Activated naive CD4-positive, alpha-beta T cell (primary cell): ENCODE measurements at places on chromosomes 2 and 18.

DNA sequence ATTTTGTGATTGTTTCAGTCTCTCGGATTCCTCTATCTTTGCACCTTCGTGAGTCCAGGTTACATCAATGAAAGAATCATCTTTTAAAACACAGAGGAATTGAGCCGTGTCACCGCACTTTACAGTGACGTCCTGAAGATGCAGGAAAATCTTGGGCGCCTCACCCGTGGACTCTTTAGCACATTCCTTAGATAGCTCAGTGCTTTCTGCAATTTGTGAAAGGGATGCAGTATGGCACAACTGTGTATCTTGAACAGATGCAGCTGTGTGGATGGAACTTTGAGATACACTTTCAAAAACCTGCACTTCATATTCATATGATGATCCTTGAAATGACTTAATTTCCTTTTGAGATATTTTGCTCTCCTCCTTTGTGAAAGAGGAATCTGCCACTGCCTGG, 50.9 kb downstream of the TTN start:
- DNase-seq = no peak

- DNase-seq = no peak
These were observed 83.4 kb downstream of the ZFP36L2 start for GRCh38 chr2:43142921-43143438.

- no peak for DNase-seq
These were observed 120.0 kb upstream of the FSIP2 start for GRCh38 chr2:185618625-185619024.

DNA sequence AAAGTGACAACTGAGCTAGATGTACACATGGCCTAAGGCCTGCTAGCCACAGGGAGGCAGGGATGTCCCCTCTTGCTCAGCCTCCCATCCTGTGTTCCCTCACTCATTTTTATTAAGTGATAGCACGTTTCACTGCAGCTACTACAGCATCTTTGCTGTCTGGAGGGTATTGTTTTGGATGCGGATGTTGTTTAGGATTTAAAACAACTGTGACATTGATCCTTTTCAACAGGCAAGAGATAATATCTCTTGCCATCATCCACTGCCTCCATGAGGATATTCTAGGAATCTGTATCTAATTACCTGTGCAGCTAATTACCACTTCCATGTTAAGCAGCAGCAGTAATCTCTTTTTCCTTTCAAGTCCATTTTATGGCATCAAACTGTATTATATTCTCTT, 345.4 kb downstream of the PARD3B start:
- DNase-seq = no peak

DNA sequence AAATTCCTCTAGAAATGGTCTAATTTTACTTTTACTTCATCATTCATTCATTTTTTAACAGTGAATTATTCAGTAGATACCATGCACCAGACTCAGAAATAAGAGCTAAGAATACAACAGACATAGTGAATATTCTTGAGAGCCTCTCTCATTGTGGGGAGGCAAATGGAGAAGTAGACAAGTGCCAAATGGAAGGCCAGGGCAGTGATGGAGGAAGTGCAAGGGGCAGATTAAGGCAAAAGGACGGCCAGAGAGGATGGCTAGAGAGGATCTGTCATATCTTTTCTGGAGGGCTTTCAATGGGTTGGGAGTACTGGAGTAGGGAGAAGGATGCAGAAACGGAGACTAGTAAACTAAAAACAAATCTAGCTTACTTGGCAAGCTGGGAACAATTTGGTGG, 19.0 kb upstream of the RMDN2 start:
- no peak for DNase-seq

DNA sequence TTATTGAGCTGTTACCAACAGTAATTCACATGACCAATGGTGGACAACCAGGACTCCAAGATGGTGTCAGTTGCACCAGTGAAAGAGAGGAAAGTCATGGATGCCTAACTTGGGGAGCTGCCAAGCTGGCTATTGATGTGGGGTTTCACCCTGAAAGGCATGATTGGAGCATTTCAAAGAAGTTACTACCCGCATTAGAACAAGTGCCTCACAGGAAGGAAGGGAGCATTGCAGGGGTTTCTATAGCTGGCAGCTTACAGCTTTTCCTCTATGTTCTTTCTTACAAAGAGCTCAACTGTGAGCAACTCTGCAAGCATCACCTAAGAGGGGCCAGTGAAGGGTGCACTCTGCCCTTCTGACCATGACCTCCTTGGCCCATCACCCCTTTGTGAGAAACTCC, 93.1 kb downstream of the TNFRSF11A start:
- no peak for DNase-seq

GRCh38 chr2:217664761-217665160, 338.0 kb downstream of the TNS1 start:
- no peak for DNase-seq

GRCh38 chr2:142596334-142597088, 281.0 kb upstream of the KYNU start:
- no peak for DNase-seq

DNA sequence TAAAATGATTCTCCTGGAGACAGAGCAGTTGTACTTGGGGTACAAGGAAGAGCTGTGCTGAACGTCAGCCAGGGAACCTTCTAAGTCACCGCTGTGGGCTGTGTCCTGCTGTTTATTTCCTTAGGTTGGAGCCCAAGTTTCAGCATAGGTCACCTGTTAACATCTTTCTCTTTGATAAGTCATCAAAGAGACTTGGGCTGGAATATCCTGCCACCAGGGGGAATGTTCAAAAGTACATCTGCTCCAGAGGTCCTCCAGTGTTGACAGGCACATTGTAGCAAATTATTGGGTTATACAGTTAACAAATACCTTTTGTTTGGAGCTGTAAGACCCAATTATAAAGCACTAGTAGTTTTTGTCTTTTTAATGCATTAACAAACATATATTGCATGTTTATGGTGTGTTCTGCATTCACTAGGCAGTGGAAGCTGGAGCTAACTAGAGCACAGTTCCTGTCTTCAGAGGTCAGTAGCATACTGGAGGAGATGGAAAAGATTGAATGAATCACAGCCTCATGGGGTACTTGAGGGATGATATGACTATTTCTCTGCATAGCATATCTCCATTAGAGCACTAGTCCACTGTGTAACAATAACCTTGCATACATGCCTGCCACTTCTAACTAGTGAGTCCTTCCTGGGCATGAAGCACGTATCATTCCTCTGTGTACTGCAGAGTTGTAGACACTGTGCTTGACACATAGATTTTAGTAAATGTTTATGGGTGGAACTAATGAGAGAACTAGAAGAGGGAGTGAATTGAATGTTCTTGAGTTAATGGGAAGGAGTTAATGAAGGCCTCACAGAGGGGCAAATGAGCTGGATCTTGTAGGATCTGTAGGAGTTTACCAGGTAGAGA, 182.1 kb downstream of the AGAP1 start:
- no peak for DNase-seq

- no peak for DNase-seq
These were observed 1.3 kb upstream of the FEV start for GRCh38 chr2:218986148-218986761.

DNA sequence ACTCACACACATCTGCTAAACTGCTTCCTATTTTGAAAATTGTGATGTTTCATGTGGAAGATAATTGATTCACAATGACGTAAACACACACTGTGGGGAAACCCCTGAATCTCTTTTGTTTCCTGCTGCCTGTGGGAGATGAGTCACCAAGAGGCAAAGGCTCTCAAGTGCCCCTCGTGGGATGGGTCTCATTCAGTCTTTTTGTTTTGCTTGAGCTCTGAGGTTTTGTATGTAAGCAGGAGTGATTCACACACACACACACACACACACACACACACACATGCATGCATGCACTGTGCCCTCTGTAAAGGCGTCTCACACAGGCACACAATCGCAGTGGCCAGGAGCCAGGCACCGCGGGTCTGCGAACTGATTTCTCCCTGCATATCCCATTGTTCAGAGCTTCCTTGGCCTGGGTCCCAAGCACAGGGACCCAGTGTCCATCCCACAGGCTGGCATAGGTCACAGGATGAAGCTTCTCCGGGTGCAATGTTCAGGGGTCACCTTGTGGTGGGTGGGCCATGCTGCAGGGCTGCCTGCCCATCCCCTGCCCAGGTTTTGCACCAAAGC, 12.1 kb upstream of the ARHGEF4 start:
- DNase-seq = no peak

GRCh38 chr2:42918041-42918440, 125.7 kb upstream of the HAAO start:
- no peak for DNase-seq

DNA sequence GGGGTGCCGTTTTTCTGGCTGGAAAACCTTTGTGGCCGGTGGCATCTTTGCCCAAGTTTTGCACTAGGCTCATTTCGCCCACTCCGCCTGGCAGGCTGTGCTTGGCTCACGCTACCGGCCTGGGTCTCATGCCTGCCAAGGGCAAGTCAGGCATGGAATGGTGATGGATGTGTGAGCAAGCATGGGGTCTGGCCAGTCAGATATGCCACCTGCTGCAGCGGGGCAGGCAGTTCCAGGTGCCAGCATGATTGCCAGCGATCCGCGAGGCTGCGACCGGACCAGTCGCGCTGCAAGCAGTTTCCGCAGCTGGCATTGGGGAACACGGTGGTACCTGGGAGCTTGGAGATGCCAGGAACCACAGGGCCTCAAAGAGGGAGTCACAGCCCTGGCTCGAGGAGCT, 40.6 kb downstream of the TAF1B start:
- DNase-seq = no peak

DNA sequence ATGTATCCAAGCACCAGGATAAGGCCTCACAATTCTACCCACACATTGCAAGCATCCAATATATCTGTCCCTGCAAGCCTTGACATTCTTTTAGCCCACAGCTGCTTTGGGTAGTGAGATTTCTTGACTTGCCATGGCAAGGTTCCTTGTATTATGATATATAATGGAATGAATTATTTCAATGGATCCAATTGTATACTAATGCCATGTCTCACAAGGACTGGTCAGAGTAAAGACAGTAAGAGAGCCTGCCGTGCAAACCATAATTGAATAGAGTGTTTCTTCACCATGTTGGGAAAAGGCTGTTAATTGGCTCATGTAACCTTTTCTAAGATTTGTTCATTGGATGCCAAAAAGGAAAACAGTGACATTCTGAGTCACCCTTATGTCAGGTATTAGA, 64.3 kb upstream of the RBBP8 start:
- no peak for DNase-seq

GRCh38 chr2:190486037-190486623, 48.4 kb downstream of the NEMP2 start:
- no peak for DNase-seq

- DNase-seq = no peak
These were observed 115.6 kb downstream of the IRS1 start for GRCh38 chr2:226683944-226684562.

- DNase-seq = no peak
These were observed 45.1 kb downstream of the TEX51 start for GRCh38 chr2:126943612-126944348.

- peak; percentile 42 for DNase-seq
These were observed 49.9 kb downstream of the DGKD start for GRCh38 chr2:233404222-233404621.

DNA sequence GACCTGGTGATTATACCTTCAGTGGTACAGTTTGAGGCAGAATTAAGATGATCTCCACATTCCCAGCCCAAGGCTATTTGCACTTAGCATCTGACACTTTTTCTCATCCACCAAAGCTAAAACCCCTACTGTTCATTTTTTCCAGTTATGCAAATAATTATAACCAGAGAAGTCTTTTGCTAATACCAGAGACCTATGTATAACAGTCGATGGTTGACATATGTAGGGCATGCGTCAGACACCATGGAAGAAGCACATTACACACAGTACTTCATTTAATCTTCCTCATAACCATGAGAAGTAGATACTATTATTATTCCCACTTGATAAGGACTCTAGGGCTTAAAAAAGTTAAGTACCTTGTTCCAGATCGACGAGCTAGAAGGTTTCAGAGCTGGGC, 36.5 kb downstream of the AP1S3 start:
- DNase-seq = no peak

DNA sequence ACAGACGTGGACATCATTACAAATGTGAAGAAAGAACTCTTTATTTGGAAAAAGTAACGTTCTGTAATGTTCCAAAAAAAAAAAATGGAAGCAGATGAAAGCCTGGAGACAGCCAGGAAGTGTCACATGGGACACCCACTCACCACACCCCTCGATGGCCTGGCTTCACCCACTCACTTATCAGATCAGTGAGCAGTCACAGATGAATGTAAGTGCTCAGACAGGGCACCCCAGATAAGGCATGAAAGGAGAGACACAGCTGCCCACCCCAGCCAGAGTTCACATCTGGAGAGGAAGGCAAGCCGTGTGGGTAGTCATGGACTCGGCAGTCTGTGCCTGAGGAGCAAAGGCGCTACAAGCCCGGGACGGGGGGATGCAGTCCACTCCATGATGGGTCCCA, 105.2 kb downstream of the SEPTIN10 start:
- no peak for DNase-seq

- DNase-seq = no peak
These were observed 187.5 kb downstream of the SCG2 start for GRCh38 chr2:223414646-223415045.

DNA sequence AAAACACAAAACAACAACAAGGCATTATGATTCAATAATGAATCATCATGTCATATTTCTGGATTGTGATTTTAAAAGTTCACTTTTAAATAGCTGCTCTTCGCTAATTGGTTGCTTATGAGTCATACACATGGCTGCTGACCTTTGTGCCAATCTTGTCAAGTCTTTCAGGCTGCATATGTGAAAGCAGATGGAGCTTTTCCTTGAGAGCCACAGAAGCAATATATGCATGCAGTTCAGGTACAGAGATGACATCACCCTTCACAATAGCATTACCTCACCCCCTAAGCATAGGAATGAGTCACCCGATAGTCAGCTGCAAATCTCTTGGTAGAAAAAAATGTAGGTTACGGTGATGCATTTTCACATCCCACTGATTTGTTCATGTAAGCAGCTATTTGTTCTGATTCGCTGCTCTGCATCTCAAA, 27.2 kb downstream of the EIF2AK3 start:
- DNase-seq = no peak

GRCh38 chr2:37037771-37038170, 46.4 kb downstream of the HEATR5B start:
- no peak for DNase-seq

DNA sequence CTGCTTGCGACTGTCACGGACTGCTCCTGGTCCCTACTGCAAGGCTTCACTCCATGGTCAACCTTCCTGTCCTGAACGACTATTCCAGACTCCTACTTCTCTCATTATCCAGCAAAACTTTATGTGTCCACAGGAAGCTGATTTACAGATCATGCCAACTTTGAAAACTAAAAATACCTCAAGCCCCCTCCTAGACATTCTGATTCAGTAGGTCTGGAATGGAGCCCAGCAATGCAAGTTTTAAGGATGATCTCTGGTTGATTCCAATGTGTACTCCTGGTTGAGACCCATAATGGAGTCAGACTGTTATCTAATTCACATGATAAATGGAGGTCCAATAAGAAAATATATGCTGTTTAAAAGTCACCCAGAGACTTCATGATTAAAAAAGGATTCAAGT, 13.1 kb upstream of the LRATD1 start:
- no peak for DNase-seq

GRCh38 chr2:101063352-101064124, 61.4 kb downstream of the RPL31 start:
- DNase-seq = no peak

DNA sequence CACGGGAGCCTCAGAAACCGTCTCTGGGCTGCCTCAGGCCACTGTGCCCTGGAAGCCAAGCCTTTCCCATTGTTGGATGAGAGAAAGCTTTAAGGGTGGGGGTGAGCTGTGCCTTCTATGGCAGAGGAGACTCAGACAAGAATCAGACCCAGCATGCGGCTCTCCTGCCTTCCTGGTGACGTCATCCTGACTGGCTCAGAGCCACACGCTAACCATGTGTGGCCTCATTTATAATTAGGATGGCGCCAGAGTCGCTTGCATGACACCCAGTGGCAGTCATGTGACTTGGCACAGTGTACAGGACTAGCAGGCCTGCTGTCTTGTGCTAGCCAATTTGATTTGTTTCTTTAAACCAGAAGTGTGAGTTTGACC, 99.1 kb downstream of the SH3BP4 start:
- no peak for DNase-seq
